ENCODE measurements at places on chromosomes 6 and 20.
A peak's percentile ranks its signal among the peaks of the same experiment; 100 is the strongest.

GRCh38 chr6:3910106-3910663 lies 61.0 kb downstream of the FAM50B start:
- no peak for DNase-seq

DNA sequence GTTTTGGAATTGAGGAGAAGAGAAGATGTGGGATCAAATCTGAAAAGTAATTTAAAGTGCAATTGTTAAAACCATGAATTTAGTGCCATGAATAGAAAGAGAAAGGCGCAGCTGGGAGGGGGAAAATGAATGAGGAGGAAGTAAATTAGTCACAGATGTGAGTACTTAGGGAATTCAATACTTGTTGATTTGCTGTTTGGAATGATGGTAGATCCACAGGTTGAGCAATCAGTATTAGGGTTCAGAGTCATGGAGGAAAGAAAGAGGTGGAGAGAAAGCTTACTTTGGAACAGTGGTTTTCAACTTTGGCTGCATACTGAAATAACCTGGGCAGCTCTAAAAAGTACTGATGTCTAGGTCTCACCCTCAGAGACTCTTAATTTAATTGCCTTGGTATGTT lies 229.7 kb upstream of the ASCC3 start:
- DNase-seq: no peak

GRCh38 chr20:41174782-41175181 lies 37.4 kb downstream of the PLCG1 start:
- peak; percentile 0 for DNase-seq

GRCh38 chr20:53767206-53767930 lies 173.7 kb upstream of the ZNF217 start:
- no peak for DNase-seq

GRCh38 chr20:40274912-40275533 lies 414.0 kb downstream of the MAFB start:
- DNase-seq: no peak

DNA sequence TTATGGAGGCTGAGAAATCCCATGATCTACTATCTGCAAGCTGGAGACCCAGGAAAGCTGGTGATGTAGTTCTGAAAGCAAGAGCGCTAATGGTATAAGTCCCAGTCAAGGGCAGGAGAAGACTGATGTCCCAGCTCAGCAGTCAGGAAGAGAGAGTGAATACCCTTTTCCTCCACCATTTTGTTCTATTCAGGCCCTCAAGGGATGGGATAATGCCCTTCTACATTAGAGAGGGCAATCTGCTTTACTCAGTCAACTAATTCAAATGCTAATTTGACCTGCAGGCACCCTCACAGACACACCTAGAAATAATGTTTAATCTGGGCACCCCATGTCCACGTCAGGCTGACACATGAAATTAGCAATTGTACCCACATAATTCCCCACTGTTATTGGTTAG lies 10.8 kb upstream of the FYN start:
- no peak for DNase-seq

- DNase-seq: no peak
Observed at GRCh38 chr20:37294262-37294981, 5.0 kb downstream of the MANBAL start.

DNA sequence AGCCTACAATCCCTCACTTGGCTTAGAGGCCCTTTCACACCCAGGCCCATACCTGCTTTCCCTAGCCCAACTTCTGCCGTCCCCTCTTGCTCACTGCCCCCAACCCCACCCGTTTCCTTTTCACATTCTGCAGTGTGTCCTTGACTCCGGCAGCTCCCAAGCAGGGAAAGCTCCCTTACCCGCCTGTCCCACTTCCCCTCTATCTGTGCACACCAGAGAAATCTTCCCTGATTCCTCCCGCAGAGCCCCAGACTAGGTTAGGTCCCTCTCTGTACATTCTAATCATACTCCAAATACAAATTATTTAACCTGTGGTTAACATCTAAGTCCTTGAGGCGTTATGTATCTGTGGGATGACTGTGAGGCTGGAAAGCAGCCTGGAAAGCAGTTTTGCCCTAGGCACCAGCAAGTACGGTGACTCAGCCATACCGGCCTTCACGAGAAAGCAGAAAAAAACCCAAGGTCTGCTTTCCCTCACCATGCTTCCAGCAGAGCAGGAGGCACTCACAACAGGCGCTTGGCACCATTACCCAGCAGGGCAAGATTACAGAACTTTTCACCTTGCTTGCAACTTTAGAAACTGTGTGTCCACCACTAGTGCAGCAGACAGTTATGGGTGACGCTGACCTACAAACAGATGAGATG lies 22.3 kb downstream of the ELOVL5 start:
- no peak for DNase-seq

DNA sequence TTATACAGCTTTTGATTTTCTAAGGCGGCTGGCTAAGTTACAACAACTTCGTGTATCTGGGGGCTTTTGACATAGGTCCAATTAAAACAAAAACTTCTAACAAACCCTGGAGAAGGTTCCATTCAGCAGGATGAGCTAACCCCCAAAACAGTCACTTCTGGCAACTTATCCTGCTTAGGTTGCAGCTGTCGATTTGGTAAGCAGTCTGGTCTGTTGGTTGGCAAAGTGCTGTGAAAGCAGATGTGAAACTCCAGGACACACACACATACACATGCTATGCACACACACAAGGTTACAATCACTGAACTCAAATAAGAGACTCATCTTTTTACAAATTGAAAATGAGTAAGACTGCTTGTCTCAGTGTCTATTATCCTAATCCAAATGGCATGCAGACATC lies 119.0 kb upstream of the STMND1 start:
- no peak for DNase-seq

GRCh38 chr20:41304002-41304401 lies 13.5 kb downstream of the ZHX3 start:
- no peak for DNase-seq

- DNase-seq: no peak
Observed at GRCh38 chr6:57159127-57159526, 13.0 kb upstream of the BAG2 start.

GRCh38 chr6:56933650-56934049 lies 21.3 kb upstream of the BEND6 start:
- no peak for DNase-seq

GRCh38 chr6:134413241-134413643 lies 95.3 kb upstream of the SGK1 start:
- DNase-seq: no peak

- DNase-seq: peak; percentile 38
Observed at GRCh38 chr6:35728683-35729678, 7.9 kb upstream of the ARMC12 start.

DNA sequence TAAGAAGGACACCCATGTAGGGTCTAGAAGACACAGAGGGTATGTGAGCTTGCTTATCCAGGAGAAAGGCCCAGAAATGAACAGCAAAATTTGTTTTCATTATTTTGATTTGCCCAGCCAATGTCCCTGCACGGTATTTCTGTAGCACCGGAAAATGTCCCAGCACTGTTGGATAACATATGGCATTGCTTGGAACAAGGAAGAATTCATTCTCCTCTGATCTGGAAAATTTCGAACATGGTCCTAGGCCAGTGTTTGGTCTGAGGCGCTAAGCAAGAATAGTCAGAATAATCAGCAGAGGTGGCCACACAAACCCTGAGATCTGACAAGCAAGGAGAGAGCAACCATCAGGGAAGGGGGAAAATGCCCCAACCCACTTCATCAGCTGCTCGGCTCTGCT lies 26.6 kb downstream of the ROS1 start:
- DNase-seq: no peak

DNA sequence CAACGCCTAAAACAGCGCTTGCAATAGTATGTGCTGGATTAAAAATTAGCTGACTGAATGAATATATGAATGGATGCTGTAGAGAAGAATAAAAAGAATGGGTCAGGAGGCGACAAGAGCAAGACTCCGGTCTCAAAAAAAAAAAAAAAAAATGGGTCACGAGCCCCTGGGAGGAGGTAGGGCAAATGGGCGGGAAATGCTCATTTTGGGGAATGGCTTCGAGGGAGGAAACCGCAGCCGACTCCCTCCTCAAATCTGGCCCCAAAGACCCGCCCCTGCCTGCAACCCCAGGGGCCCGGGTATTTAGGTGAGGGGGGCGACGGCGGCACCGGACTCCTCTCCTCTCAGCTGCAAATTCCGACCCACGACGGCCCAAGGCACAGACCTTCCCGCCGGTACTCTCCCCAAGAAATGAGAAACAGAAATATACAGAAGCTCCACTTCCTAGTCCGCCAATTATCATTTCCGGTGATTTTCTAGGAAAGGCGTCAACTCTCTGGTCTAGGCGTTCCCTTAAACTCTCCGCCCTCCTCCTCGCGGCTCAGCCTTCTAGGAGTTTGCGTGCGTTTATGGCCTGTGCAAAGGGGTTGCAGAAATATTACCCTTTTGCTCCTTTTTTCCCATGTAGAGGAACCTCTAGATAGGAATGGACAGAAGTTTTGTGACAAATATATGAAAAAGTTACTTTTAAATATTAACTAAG lies at the start of gene ZNF311:
Gene ZNF311, minus strand, starts transcription at position 133 of the 703 bp plus-strand sequence. CDS start 1,361 bp downstream, outside the sequence.
- peak; percentile 47 for DNase-seq

GRCh38 chr6:56659721-56660380 lies 17.2 kb upstream of the DST start:
- no peak for DNase-seq
